Pancreas (tissue), 10 donors: ENCODE measurements at places on chromosomes 1 and 21. TPM values are rescaled to one million over a fixed set of nuclear protein-coding genes. Genes with fewer than 3 reads are reported as not detected.
A peak's percentile ranks its signal among the peaks of the same experiment; 100 is the strongest.

GRCh38 chr1:228084325-228084724 lies 1.8 kb downstream of the ARF1 start:
- peak overlapping the region; percentile 99 for H3K27ac ChIP-seq
- no peaks in the 10 kb centered on the region for H3K36me3 ChIP-seq
- no peak for DNase-seq

DNA sequence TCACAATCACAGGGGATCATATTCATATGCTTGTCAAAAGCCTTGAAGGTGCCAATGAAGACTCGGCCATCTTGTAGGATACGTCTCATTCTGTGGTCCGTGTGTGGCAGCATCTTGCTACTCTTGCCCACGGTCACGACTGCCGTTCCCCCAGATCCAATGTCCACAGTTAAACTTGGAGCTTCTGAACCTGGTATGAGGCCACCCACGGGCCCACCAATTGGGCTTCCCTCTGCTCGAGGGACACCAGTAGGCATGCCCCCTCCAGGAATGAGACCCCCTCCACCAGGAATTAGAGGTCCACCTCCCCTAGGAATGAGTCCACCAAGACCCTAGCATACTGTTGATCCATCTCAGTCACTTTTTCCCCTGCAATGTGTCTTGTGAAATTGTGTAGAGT lies 39.6 kb downstream of the MORN1 start:
- no peak overlapping the region for H3K27ac ChIP-seq
- no peak overlapping the region for H3K4me3 ChIP-seq
- no peaks in the 10 kb centered on the region for H3K27me3 ChIP-seq
- no peaks in the 10 kb centered on the region for H3K4me1 ChIP-seq

GRCh38 chr1:15501208-15502032 lies 22.6 kb downstream of the CASP9 start:
- H3K27ac ChIP-seq, result no peak overlapping the region
- DNase-seq, result peak; percentile 86
- peaks cover 8% of the 10 kb centered on the region for H3K4me1 ChIP-seq
- peaks cover 5% of the 10 kb centered on the region for H3K36me3 ChIP-seq

- no peaks in the 10 kb centered on the region for H3K27me3 ChIP-seq
- H3K4me1 ChIP-seq, result no peaks in the 10 kb centered on the region
- DNase-seq, result no peak
- no peak overlapping the region for H3K27ac ChIP-seq
- H3K36me3 ChIP-seq, result no peaks in the 10 kb centered on the region
These were observed 287.5 kb downstream of the HLX start for GRCh38 chr1:221166559-221167318.

Gene SLC1A7
- total RNA-seq, result not detected

- no peak overlapping the region for H3K27ac ChIP-seq
- no peaks in the 10 kb centered on the region for H3K36me3 ChIP-seq
- H3K4me1 ChIP-seq, result no peaks in the 10 kb centered on the region
- no peak for DNase-seq
- no peak overlapping the region for H3K4me3 ChIP-seq
- no peaks in the 10 kb centered on the region for H3K27me3 ChIP-seq
These were observed 238.4 kb downstream of the TNR start for GRCh38 chr1:175504875-175505555.

- no peaks in the 10 kb centered on the region for H3K27me3 ChIP-seq
- no peak for DNase-seq
- no peaks in the 10 kb centered on the region for H3K4me1 ChIP-seq
- no peak overlapping the region for H3K4me3 ChIP-seq
These were observed 33.4 kb downstream of the ATF3 start for GRCh38 chr1:212641956-212642355.

DNA sequence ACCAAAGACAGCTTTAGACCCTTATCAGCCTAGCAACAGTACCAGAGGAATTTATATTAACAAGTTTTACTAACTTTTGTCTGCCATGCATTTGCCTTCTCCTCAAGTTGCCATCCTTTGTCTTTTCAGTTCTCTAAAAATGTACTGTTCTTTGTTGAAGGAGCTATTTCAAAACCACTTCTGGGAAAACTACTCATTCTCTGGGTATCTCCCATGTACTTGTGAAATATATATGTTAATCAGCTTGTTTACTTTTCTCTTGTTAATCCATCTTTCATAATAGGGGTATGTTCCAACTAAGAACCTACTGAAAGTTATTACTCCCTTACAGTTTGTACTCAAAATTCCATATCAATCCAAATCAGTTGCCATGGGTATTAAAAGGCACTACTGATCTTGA lies 16.3 kb downstream of the DPYD start:
- no peak for DNase-seq
- no peaks in the 10 kb centered on the region for H3K4me1 ChIP-seq
- no peaks in the 10 kb centered on the region for H3K27me3 ChIP-seq
- no peak overlapping the region for H3K4me3 ChIP-seq

GRCh38 chr21:43719748-43720538 lies 1.0 kb downstream of the PDXK start:
- H3K4me3 ChIP-seq, result peak overlapping the region; percentile 99
- peak; percentile 66 for DNase-seq
- H3K36me3 ChIP-seq, result no peaks in the 10 kb centered on the region
- peak overlapping the region; percentile 90 for H3K27ac ChIP-seq
- peaks cover 18% of the 10 kb centered on the region for H3K4me1 ChIP-seq

DNA sequence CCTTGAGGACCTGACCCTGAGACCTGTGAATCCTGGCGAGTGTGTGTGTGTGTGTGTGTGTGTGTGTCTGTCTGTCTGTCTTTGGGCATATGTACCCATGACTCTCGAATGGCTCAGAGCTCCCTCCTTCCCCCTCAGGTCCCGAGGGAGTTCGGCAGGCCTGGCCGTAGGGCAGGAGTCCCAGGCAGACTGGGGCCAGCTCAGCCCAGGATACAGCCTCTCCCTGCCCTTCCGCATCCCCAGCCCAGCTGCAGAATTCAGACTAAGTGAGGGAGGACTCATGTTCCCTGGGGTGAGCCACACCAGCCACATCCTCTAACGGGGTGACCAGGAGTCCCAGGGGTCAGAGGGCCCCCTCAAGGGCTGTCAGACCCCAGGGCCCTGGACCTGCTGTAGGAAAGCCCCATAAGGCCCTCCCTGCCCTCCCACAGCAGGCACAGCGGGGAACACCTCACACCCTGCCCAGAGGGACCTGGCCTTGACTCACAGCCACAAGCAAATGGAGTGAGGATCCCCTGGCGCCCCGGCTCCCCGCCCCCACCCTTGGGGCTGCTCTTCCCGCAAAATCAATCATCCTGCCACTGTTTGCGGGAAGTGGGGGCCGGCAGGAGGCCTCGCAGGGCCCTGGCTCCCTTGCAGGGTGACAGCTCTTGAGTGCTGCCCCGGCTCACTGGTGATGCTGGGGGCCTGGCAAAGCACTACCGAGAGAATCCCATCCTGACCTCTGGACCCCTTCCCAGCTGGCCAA lies 101.7 kb upstream of the CASZ1 start:
- H3K27ac ChIP-seq, result no peak overlapping the region
- DNase-seq, result no peak
- no peaks in the 10 kb centered on the region for H3K27me3 ChIP-seq
- H3K36me3 ChIP-seq, result no peaks in the 10 kb centered on the region

DNA sequence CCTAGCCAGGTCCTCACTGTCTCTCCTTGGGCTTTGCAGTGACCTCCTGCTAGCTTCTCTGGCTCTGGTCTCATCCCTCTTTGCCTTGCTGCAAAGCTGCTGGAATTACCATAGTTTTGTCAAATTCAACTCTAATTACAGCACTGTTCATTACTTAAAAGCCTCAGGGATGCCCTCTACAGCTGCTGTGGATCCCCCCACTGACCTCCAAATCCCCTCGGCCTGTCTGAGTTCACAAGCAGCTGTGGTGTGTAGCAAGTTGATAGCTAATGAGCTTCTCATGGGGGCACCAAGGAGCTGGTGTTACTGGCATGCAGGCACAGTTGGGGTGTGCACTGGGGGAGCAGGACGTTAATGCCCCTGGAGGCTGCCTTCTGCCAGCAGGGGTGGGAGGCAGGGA lies 24.8 kb downstream of the NIPAL3 start:
- no peak overlapping the region for H3K4me3 ChIP-seq
- H3K27me3 ChIP-seq, result no peaks in the 10 kb centered on the region
- no peak for DNase-seq
- H3K27ac ChIP-seq, result no peak overlapping the region
- H3K36me3 ChIP-seq, result peaks cover 4% of the 10 kb centered on the region

- H3K36me3 ChIP-seq, result peaks cover 19% of the 10 kb centered on the region
- H3K27me3 ChIP-seq, result no peaks in the 10 kb centered on the region
- H3K4me3 ChIP-seq, result peak overlapping the region; percentile 41
- DNase-seq, result no peak
These were observed 792 bp downstream of the GOLPH3L start for GRCh38 chr1:150696162-150696561.

- H3K4me3 ChIP-seq, result no peak overlapping the region
- no peak for DNase-seq
- H3K27ac ChIP-seq, result peak overlapping the region; percentile 33
- H3K27me3 ChIP-seq, result no peaks in the 10 kb centered on the region
- no peaks in the 10 kb centered on the region for H3K36me3 ChIP-seq
These were observed 44.8 kb upstream of the ZNF326 start for GRCh38 chr1:89949991-89950624.

GRCh38 chr1:56745231-56745630 lies 74.0 kb downstream of the FYB2 start:
- H3K27me3 ChIP-seq, result no peaks in the 10 kb centered on the region
- H3K36me3 ChIP-seq, result no peaks in the 10 kb centered on the region
- no peak overlapping the region for H3K27ac ChIP-seq
- no peak for DNase-seq

DNA sequence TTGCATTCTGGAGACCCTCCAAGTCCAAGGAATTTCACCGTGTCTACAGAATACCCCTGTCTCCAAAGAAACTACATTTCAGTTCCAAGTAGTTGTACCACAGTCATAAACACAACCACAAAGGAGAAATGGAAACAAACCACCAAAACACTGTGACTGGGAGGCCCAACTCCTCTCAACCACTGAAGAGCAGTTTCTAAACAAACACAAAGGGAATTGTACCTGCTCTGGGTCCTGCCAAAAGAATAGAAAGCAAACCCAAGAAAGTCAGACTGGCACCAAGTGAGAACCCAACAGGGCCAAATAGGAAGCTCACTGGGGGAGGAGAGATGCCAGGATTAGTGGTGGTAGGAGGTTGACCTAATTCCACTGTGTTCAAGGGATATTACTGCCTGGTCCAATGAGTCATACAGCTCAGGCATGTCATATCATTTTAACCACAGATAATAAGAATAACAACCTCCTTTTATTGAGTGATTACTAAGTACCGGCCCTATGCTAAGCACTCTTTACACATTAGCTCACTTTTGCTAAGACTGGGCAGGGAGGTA lies 123.9 kb upstream of the PPP2R5A start:
- DNase-seq, result no peak
- no peaks in the 10 kb centered on the region for H3K36me3 ChIP-seq
- no peaks in the 10 kb centered on the region for H3K27me3 ChIP-seq
- H3K27ac ChIP-seq, result no peak overlapping the region

DNA sequence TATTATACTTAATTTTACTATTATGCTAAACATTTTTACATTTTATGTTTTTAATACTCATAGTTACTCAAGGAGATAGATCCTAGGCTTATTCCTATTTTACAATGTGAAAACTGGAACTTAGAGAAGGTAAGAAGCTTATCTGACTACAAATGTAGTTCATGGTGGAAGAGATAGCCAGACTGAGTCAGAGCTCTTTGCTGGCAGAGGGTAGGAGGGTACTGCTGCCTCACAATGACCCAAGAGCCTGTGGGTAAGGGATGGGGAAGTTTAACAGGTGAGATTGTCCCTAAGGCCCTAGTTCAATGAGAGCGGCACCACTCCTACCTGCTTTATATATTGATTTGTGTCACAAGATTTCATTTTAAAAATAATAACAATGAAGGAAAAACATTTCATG lies 34.1 kb upstream of the NEK7 start:
- DNase-seq, result no peak
- no peak overlapping the region for H3K27ac ChIP-seq

Gene HSPB7
- total RNA-seq, result 4.8 TPM

Gene PDZK1
- 7.9 TPM for total RNA-seq

GRCh38 chr1:66176832-66177231 lies 357.1 kb upstream of the SGIP1 start:
- H3K4me1 ChIP-seq, result no peaks in the 10 kb centered on the region
- DNase-seq, result no peak
- no peak overlapping the region for H3K27ac ChIP-seq
- H3K36me3 ChIP-seq, result no peaks in the 10 kb centered on the region

Gene TTF2
- 3.5 TPM for total RNA-seq

GRCh38 chr1:27589841-27590426 lies 14.0 kb downstream of the AHDC1 start:
- no peak overlapping the region for H3K27ac ChIP-seq
- H3K27me3 ChIP-seq, result no peaks in the 10 kb centered on the region
- no peak overlapping the region for H3K4me3 ChIP-seq

DNA sequence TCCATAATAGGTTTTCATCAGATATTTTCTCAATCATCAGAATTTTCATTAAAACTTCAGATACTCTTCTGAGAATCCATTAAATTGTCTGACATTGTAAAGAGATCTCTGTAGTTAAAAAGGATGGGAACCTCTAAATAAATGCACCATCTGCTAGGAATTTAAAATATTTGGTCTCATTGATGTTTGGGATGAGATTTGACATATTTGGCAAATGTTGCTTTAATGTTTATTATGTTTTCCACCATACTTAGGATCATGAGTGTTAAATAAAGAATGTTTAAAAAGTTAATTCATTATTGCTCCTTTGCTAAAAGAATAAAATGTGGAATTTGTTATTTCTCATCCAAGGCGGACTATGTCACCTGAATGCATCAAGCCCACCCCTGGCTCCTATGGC lies 85.5 kb upstream of the VANGL1 start:
- H3K36me3 ChIP-seq, result no peaks in the 10 kb centered on the region
- H3K4me3 ChIP-seq, result no peak overlapping the region
- no peaks in the 10 kb centered on the region for H3K4me1 ChIP-seq
- no peak overlapping the region for H3K27ac ChIP-seq
- no peaks in the 10 kb centered on the region for H3K27me3 ChIP-seq

Gene TRABD2B
- 3.5 TPM for total RNA-seq

Gene CCDC27
- not detected for total RNA-seq

DNA sequence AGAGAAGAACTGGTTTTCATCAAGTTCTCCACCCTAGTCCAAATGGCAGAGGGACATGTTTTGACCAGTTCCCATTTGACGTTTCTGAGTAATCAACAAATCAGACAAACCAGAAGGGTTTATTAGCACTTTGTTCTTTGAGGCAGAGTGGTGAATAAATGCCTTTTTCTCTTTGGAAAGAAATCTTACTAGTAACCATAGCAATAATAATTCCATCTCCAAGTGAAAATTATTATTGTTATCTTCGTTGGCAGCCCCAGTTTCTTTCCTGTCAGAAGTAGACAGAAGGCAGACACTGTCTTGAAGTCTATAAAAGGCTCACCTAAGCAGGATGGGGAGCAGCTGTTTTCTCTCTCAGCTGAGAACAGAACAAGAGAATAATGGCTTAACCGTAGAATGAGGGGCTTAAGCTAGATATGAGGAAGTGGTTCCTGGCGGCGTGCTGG lies 391.6 kb downstream of the PBX1 start:
- DNase-seq, result no peak
- H3K27ac ChIP-seq, result no peak overlapping the region
- no peaks in the 10 kb centered on the region for H3K36me3 ChIP-seq
- H3K27me3 ChIP-seq, result no peaks in the 10 kb centered on the region
- no peaks in the 10 kb centered on the region for H3K4me1 ChIP-seq

GRCh38 chr1:47393141-47393540 lies 22.9 kb upstream of the FOXE3 start:
- no peak overlapping the region for H3K27ac ChIP-seq
- no peaks in the 10 kb centered on the region for H3K4me1 ChIP-seq
